ENCODE measurements at places on chromosomes 11 and 22.

DNA sequence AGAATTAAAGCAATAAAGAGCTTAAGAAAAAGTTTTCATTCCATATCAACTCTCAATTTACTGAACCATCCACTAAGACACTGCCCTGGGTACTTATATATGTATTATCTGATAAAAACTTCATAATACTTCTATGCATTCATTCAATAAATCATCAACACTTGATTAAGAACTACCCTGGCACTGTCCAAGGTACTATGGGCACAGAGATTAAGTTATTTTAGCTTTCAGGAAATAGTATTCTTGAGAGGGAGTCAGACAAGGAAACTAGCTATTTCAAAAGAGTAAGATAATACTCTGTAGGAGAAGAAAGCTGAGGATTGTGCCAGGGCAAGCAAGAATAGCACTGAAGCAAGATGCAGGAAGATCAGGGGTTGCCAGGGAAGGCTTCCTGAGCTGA lies 640.8 kb downstream of the FAM181B start:
- no peak for DNase-seq

- DNase-seq, result no peak
These were observed 258.6 kb upstream of the NARS2 start for GRCh38 chr11:78833237-78833636.

GRCh38 chr11:64485074-64485473 lies 105.9 kb upstream of the SLC22A12 start:
- DNase-seq, result no peak

DNA sequence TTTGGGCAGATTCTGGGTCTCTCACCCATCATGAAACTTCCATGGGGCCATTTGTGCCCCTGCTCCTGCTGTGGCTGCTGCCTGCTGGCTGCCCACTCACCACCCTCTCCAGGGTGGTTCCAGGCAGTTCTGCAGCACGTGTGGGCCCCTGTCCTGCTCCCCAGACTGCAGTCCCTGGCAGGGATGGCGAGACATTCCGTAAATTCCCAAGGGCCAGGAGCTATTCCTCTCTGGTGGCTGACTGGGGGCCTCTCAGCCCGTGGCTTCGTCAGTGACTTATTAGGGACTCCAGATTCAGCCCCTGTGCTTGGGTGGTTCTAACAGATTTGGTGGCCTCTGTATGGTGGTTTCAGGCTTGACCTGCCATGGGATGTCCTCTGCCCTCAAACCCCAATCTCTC lies 3.9 kb upstream of the SLC22A8 start:
- DNase-seq, result no peak

- DNase-seq, result no peak
These were observed 40.5 kb downstream of the DUSP8 start for GRCh38 chr11:1531449-1532013.

DNA sequence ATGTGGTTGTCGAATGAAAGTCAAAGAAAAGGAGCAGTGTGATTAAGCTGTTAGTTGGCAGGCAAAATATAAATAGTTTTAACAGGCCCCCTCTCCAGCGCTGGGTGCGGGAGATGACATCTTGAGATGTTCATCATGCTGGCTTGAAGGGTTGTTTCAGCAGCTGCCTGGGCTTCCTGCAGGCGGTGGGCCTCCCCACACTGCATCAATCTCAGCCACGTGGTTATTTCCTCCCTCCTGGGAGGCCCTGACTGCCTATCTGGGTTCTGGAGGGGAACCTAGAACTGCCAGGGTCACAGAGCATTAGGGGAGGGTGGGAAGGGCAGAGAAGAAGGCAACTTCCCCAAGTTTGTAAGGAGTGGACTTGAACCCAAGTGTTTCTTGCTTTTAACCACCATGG lies 173.3 kb upstream of the SYT13 start:
- DNase-seq, result no peak

DNA sequence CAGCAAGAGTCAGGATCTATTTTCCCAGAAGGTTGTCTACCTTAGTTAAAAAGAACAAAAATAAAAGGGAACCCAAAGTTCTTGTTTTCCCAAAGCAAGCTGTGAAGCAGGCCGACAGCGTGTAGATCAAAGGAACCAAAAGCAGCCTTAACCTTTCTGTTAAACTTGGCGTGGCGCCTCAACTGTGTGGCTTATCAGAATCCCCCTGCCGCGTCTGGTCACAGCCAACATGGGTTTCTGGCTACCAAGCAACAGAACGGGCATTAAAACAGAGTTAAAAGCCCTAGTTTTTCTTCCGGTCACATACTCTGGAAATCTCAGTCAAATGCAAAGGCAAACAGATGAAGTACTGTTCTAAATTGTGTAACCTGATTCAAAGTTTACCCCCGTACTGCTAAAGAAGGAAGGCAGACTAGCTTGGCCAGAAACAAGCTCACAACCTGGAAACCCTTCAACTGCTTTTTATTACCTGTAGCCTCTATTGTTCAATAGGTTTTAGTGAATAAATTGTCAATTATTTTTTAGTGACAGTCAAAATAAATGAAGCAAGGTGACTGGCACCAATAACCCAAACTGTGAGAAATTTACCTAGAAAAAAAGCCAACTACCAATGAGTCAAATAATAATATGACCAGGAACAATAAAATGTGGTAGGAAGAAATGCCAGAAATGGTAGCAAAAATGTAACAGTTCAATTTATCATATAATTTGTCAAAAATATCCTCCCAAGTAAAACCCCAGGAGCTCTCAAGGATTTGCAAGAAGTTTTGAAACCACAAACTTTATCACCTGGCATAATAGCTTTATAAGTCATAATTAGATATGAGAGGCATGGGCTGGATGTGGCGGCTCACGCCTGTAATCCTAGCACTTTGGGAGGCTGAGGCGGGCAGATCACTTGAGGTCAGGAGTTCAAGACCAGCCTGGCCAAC lies 21.4 kb downstream of the CHKA start:
- peak; percentile 24 for DNase-seq

- DNase-seq, result no peak
These were observed 35.6 kb upstream of the ADORA2A start for GRCh38 chr22:24391836-24392217.

DNA sequence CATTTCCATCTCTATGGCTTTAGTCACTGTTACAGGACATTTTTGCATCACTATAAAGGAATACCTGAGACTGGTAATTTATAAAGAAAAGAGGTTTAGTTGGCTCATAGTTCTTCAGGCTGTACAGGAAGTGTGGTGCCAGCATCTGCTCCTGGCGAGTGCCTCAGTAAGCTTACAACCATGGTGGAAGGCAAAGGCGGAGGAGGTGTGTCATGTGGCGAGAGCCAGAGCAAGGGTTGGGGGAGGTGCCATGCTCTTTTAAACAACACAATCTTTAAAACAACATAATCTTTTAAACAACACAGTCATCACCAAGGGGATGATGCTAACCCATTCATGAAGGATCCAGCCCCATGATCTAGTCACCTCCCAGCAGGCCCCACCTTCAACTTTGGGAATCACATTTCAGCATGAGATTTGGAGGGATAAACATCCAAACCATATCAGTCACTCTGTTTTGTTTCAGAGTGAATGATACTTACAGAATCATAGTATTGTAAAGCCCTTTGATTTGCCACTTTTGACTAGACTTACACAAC lies 103.3 kb downstream of the PDE3B start:
- DNase-seq, result no peak

DNA sequence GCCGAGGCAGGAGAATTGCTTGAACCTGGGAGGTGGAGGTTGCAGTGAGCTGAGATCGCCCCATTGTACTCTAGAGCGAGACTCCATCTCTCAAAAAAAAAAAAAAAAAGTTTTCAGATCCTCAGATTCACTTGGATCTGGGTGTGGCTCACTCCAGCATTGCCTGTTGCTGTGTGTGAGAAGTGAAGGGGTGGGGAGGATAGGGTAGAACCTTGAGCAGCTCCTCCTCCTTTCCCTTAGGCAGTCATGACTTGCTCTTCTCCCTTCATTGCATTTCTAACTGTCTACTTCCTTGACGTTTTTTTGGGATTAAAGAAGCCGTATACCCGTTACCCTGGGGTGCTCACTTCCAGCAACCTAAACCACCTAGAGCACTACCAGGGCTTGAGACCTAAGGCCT lies 63.1 kb upstream of the YWHAH start:
- no peak for DNase-seq

DNA sequence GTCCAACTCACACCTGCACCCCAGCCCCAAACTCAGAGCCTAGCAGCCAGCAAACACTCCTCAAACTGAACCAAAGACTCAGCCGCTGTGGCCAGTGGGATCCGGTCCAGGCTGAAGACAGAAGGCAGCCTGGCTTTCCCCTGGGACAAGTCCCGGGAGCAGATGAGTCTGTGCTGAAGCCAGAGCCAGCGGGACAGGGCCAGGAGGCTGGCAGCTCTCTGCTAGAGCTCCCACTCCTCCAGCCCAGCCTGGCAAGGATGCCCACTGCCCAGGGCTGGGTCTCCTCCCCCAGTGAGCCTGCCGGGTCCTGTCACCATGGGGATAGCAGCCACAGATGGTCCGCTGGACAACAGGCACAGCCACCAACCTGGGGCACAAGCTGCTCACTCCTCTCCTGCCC lies 42.9 kb upstream of the PRR5 start:
- no peak for DNase-seq

GRCh38 chr11:15158351-15159015 lies 43.8 kb downstream of the INSC start:
- DNase-seq, result no peak

DNA sequence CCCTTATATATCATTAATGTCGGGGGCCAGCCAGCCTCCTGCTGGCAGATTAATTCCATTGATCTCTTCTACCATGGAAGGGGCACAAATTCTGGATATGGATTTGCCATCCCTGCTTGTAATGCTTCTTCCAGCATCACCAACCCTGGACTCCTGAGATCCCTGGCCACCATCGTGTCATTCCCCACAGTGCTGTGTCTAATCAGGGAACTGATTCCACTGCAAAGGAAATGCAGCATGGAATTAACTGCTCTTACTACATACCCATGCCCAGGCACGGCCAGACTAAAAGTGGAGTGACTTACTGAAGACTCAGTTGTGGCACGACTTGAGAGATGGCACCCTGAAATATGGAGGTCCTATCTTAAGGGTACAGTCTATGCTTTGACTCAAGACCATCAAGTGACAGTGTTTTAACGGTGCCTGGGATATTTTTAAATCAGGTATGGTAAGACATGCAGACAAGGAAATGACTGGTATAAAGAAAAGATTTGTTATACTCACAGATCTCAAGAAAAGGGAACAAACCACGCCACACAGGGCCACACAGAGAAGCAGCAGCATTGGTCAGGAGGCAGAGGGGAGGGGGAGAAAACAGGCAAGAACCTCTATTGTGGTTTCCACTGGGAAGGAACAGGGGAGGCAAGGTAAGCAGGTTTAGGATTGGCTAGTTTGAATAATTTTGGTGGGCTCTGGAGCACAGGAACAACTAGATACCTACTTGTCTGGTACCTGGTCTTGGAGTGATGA lies 65.1 kb downstream of the IGLL5 start:
- DNase-seq, result no peak

DNA sequence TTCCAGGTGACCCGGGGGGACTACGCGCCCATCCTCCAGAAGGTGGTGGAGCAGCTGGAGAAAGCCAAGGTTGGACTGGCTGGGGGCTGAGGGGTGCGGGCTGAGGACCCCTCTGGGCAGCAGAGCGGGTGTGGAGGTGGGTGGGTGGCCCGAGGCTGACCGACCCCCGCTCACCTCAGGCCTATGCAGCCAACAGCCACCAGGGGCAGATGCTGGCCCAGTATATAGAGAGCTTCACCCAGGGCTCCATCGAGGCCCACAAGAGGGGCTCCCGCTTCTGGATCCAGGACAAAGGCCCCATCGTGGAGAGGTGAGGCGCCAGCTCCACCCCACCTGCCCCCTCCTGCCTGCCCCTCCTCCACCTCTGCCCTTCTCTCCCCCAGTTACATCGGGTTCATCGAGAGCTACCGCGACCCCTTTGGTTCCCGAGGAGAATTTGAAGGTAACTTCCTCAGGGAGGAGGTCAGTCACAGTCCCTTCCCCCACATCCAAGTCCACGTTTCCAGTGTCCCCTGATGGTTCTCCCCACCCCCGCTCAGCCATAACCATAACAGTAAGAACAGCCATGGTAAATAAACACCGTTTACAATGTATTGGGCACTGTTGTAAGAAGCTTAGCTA lies 11.2 kb downstream of the DPP3 start:
- DNase-seq, result no peak

GRCh38 chr22:26949193-26949592 lies 291.8 kb downstream of the MIAT start:
- DNase-seq, result no peak

DNA sequence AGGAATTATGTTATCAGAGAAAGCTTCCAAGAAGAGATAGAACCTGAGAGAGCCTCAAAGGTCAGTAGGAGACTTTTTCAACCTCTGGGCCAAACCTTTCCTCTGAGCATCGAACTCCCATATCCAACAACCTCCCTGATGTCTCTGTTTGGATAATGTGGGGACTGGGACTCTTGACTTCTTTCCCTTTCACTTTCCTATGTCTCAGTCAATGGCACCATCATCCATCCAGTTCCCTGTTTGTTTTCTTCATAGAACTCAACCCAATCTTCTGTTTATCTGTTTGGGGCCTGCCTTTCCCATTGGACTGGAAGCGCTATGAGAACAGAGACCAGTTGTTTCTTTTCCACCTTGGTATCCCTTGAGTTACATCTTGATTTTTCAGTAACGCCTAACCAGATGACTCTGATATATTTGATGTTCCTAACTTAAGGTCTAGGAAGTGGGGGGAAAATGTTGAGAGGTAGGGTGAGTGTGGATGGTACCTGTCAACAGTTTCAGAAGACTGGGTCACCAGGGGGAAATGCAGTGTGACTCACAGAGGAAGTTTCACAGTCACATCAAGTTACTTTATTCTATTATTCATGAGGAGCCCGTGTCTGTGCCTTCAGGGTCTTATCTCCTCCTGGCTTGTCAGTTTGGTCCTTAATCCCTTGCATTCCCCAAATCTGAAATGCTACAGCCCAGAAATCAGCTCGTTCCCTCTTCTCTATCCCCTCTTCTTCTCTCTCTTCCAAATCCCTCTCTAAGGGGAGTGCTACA lies 4.5 kb upstream of the KCNE3 start:
- DNase-seq, result no peak

DNA sequence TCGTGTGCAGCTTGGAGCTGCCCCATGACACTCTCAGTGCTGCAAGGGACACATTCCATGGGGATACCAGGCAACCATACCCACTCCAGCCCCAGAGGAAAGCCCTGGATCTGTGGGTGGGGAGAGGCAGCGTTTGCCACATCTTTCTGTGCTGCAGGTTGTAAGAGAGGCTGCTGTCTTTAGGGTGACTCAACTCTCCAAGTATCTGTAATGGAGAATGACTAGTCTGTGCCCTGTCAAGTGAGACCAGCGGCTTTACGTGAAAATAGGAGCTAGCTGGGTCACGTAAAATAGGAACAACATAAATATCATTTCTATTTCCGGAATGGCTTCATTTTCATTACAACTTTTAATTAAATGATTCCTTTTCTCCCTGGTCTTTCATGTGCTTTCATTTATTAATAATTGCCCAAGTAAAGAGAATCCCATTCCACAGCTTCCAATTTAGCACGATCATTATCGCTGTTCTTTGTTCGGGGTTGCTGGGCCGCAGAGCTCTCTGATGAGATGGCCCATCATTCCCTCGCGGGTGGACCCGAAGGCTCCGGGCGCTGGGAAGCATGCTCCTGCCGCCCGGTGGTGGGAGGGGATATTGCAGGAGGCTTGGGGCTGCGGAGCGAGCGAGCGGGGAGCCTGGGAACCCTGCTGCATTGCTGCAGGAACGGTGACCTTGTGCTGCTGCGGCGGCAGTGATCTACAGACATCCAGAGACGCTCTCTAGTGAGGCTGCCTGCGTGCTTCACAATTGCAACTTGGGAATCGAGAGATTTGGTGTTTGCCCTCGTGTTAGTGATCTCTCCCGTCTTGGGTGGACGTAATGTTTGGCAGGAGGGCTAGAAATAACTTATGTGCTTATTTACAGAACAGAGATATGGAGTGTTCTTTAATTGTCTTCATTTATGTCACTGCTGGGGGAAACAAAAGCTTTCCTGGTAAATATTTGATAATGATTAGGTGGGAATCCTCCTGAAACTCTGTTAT lies 10.6 kb downstream of the SLC6A5 start:
- peak; percentile 13 for DNase-seq
